ENCODE measurements at places on chromosomes 16 and 17.

DNA sequence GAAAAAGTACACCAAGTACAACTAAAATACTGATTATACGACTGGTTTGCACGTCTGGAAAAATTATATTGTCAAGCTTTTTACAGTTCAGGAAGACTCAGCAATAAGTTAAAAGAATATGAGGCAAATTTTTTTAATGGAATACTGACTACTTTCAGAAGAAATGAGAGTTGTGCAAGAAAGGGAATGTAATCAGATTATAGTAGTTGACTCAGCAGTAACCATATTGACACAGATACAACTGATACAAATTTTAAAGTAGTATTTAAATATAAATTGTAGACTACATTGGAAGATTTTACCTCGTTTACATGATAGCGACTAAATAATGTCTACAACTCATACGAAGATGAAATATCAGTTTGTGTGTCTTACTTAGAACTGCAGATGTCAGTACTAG, 16.7 kb downstream of the ASGR2 start:
- no peak for DNase-seq

DNA sequence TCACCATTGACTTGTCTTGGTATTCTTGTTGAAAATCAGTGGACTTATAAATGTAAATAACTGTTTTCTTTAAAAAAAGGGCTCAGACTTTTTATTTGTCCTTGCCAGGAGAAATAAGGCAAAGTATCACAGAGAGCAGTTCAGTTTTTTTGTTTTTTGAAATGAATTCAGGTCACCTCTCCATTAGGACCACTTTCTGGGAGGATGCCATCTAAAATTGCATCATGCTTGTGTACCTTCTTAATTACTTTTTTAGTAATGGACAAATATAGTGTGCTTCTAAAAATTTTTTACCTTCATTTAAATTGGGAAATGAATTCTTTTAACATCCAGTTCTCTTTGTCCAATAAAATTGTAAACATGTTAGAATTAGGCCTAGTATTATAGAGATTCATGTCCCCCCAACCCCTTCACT, 210.0 kb downstream of the BCAS3 start:
- no peak for DNase-seq

DNA sequence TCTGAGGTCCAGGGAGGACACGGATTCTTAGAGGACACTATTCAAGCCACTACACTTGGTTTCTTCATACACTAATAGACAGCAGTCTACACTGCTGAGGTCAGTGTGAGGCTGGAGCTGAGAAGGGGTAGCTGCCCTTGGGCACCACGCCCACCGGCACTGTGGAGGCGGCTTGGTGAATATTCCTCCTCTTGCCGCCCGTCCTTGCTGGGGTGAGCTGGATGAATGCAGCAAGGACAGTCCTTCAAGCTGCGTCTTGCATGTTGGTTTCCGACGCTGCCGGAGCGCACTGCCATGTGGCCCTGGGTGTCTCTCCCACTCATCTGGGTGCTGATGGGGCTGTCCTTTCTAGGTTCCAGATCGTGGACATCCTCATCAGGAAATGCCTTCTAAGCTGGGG, 2.6 kb downstream of the ZNF205 start:
- DNase-seq = no peak

- DNase-seq = no peak
Observed at GRCh38 chr17:57338257-57338914, 82.1 kb downstream of the MSI2 start.

DNA sequence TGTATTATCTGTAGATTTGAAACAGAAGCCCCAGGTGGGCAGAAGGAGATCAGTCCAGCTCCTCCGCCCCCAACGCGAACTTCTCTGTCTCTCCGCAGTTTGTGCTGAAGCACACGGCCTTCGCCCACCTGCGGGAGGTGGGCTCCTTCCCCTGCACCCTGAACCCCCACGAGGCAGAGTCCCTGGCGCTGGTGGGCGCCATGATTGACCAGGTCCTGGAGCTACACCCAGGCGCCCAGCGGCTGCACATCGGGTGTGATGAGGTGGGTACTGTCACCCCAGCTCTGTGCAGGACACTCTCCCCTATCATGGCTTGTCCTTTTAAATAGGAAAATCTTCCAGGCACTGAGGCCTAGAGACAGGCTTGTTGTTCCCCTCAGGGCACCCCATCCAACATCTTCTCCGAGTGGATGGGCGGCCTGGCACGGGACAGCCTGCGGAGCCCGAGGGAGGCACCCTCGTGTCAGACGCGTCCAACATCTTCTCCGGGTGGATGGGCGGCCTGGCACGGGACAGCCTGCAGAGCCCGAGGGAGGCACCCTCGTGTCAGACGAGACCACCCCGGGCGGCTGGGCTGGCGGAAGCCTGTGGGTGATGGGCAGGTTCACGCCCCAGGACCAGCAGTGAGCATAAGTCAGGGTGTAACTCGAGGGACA, 15.3 kb upstream of the OGFOD3 start:
- DNase-seq = no peak

GRCh38 chr17:16991349-16992009, 19.6 kb upstream of the TNFRSF13B start:
- DNase-seq = peak; percentile 74

- DNase-seq = no peak
Observed at GRCh38 chr16:74922150-74923138, 62.5 kb downstream of the WDR59 start.

DNA sequence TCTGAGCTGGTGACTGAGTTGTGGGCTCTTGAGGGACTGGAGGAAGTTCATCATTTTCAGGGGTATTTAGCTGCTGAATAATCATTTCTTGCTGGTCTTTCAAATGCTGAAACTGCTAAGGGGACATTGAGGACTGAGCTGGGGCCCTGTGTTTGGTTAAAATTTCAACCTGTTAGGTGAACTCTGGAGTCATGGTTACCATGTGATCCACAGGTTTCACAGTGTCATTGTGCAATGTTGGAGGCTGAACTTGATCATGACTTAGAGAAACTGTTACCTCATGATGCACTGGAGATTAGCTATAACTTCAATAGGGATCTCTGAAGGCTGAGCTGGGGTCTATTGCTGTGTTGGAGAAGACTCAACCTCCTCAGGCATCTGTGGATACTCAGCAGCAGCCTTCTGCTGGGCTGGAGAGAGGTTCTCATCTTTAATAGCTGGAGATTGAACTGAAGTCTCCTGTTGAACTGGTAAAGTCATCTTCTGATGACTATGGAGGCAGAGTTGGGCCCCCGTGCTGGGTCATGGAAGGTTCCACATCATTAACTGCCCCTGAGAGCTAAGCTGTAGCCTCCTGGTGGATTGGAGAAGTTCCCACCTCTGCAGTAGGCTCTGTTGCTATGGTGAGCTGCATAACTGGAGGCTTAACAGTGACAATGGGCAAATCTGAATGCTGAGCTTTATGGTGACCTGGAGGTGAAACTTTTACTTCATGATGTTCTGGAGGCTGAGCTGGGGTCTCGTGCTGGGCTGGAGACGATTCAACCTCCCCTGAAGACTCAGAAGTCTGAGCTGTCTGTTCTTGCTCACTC, 15.2 kb downstream of the RDM1 start:
- no peak for DNase-seq

DNA sequence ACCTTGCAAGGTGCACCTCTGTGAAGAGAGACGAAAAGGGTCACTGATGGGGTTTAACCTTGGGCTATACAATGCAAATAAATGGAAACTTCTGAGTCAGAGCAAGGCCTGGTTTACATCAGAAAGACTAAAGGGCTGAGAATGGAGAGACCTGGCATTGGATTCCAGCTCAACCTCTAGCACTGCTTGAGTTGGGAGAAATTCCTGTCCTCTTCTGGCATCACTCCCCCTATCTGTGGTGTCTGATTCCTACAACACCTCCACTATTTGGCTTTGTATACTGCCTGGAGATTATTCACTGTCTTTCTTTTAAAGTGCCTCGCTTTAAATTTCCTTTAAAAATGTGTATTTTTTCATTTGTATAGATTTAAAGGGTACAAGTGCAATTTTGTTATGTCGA, 68.8 kb downstream of the GPR139 start:
- DNase-seq = no peak

- DNase-seq = no peak
Observed at GRCh38 chr17:20935740-20936139, 107.1 kb downstream of the USP22 start.

DNA sequence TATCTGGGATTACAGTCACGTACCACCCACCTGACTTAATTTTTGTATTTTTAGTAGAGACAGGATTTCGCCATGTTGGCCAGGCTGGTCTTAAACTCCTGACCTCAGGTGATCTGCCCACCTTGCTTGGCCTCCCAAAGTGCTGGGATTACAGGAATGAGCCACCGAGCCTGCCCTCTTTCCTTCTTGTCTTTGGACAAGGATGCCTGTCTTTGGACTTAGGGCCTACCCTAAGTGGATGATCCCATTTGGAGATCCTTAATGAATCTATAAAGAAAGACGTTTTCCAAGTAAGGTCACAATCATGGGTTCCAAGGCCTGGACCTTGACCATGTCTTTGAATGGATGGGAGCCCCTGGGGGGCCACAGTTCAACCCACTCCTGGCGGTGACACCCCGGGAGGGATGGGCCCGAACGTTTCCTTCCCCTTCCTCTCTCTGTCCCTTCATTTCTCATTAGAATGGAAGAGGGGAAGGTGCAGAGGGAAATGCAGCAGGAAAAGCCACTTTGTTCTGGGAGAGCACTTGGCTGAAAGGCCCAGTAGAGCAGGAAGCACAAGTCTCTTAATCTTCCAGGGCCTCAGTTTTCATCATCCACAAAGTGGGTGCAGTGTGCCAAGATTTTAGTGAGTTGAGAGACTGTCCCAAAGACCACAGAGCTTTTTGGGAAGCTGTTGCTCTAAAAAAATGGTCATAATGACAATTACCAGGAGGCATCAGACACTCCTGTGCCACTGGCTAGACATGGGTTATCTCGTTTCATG, 353.3 kb downstream of the SEC14L1 start:
- no peak for DNase-seq

- DNase-seq = no peak
Observed at GRCh38 chr17:80845863-80846671, 145.6 kb upstream of the CHMP6 start.

GRCh38 chr16:61323456-61323855, 712.8 kb downstream of the CDH8 start:
- no peak for DNase-seq

DNA sequence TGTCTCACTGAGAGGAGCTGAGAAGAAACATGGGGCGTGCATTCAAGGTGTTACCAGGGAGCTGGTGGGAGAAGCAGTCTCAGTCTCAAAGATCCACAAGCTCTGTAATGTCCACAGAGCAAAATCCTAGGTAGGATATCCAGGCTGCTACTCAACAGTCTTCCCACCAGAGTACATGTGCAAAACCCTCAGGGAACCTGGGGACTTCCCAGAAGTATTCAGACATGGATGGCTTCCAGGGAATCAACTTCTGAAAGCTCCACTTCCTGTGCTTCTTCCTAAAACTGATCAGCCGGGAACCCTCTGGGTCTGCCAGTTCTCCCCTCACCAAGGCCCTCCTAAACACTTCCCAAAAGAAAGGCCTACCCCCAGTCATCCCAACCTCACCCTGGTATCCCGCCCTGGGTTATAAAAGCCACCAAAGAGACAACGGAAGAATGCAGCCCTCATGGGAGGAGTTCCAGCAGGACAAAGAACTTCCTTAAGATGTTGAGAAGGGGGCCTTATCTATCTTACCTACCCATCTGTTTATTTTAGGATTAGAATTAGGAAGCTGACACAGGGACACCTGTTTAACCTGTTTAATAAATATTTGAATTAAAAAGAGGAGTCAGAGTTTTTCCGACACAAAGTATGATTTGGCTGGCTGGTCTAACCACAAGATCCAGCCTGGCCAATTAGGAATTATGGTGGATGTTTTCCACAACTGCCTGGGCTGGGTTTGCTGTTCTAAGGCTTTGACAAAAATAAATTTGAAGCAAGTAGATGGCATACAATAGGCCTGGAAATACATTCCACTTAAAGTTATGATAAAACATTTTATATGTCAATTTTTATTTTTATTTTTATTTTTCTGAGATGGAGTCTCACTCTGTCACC, 37.0 kb downstream of the CUEDC1 start:
- no peak for DNase-seq

DNA sequence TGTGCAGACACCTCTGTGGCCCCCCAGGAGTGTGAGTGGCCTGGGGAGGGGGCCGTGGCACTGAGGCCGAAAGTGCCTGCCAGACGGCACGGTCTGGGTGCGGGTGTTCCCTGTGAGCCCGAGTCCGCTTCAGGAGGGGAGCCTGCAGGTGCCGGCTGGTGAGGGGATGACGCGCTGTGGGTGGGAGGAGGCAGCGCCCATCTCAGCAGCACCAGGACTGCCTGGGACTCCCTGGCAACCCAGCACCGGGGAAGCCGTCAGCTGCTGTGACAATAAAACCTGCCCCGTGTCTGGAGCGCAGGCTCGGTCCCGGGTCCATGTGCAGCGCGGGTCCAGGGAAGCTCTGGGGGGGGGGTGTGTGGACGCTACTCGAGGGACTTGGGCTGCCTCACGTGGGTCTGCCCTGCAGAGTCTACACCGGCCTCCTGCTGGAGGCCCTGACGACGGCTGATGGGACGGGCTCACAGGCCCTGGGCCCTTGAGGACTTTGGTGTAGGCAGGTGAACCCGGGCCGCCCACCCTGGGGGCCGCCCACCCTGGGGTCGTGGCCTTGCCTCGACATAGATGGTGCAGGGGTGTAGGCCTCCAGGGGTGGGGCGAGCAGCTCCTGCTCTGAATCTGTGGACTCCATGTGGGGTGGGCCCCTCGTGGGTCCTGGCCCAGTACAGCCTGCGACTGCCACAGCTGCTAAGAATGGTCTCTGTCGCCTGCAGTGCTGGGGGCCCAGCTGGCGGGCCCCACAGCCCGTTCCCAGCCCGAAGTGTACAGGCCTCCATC, 5.9 kb upstream of the RAB40C start:
- DNase-seq = no peak

- DNase-seq = no peak
Observed at GRCh38 chr17:80907281-80907680, 84.4 kb upstream of the CHMP6 start.

DNA sequence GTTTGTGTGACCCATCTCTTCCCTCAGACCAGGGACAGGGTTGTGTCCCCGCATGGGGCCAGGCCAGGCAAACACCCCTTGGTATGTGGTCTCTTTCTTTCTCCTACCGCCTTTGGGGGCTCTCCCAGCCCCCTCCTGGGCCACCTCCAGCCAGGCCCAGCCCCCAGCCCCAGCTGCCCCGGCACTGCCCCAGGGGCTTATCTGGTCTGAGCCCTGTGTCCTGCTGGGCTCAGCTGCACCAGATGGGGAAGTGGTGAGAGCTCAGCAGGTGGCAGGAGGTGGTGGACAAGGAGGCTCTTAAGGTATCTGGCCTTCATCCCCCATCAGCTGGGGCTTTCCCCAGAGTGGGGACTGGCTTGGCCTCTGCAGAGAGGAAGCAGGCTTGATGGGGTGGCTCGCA, 8.7 kb downstream of the ADAM11 start:
- DNase-seq = no peak

DNA sequence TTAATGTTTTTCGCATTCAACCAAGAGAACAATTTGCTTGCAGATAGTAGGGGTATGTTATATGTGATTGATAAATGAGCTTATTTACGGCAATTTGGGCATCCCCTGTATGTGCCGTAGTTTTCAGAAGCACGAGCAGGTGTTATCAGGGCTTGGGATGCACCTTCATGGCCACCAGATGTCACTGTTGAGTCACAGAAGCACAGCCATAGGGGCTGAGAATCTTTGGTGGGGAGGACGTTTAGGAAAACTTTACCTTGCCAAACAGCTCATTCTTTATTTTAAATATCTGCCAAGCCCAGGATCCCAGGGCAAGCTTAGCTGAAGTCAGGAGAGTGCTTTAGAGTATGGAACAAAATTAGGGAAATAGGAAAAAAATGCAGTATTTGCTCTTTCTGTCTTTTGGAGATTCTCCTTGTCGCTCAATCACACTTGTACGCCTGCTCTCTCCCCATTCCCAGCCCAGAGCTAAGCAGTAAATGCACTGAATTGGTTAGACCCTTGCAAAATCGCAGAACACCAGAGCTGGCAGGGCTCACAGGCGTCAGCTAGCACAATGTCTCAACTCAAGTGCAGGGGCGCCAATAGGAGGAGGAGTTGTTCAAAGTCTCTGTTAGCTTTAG, 93.6 kb upstream of the MPHOSPH6 start:
- peak; percentile 36 for DNase-seq

All from activated gamma-delta T cell treated with Interleukin-2 at 50 U/mL for 16 hours (primary cell).